ENCODE measurements at places on chromosomes 3 and 15.

- DNase-seq, result no peak
These were observed 4.8 kb downstream of the VWA5B2 start for GRCh38 chr3:184234224-184234623.

- DNase-seq, result no peak
These were observed 17.5 kb downstream of the CHRM5 start for GRCh38 chr15:33985751-33986150.

- no peak for DNase-seq
These were observed 94.3 kb downstream of the UACA start for GRCh38 chr15:70669006-70669602.

- no peak for DNase-seq
These were observed 36.1 kb downstream of the PTH1R start for GRCh38 chr3:46913644-46914043.

GRCh38 chr15:65217526-65218482, 6.5 kb upstream of the CILP start:
- DNase-seq, result no peak

DNA sequence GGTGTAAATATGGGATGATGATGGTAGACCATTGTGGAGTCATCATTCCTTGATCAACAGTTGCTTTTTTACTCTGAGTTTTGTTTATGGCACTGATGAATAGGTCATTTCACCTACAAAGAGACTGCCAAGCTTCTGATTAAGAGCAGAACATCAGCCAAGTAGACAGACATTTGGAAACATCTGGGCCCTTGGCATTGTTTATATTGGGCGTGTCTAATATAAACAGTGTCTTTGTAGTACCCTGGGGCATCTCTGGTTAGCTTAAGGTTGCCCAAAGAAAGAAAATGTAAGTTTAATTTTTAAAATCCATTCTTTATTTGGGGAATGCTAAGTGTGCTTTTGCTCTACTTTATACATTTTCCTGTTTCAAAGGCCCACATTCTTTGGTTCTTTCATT, 377.0 kb downstream of the FEZF2 start:
- DNase-seq, result no peak

Measured in stimulated activated CD4-positive, alpha-beta T cell treated with anti-CD3 and anti-CD28 coated beads, Interleukin-1b, Interleukin-23, amount 100 ng/mL, for 1 hour (primary cell).